ENCODE measurements at places on chromosomes 16 and 17.

- H3K4me1 ChIP-seq, result peaks cover 31% of the 10 kb centered on the region
- no peak for DNase-seq
- no peaks in the 10 kb centered on the region for H3K27me3 ChIP-seq
- H3K36me3 ChIP-seq, result peaks cover 21% of the 10 kb centered on the region
- H3K27ac ChIP-seq, result peak overlapping the region; percentile 34
Measured at GRCh38 chr17:31328160-31328535, 6.7 kb upstream of the EVI2A start.

DNA sequence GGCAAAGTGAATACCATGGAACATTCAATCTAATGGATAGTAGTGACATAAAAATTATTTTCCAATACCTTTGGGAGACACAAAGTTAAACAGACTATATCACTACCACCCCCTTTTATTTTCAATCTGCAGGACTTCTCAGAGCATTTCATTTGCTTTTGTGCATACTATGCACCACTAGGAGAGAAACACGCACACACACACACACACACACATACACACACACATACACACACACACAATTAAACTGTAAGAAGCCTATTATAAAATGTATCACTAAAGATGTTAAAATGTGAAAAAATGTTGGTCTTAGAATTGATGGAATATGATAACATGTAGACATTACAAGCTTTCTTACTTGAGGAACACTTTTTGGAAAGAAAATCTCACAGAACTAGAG is 331.4 kb downstream of the CA10 start:
- no peak overlapping the region for H3K27ac ChIP-seq
- no peaks in the 10 kb centered on the region for H3K4me1 ChIP-seq
- H3K4me3 ChIP-seq, result no peak overlapping the region

- H3K36me3 ChIP-seq, result peaks cover 78% of the 10 kb centered on the region
- no peak overlapping the region for H3K4me3 ChIP-seq
- no peak for DNase-seq
- peaks cover 37% of the 10 kb centered on the region for H3K4me1 ChIP-seq
- H3K27ac ChIP-seq, result no peak overlapping the region
Measured at GRCh38 chr17:44214230-44214494, 5.3 kb downstream of the UBTF start.

GRCh38 chr17:28466521-28467048 is 6.9 kb upstream of the SLC13A2 start:
- peaks cover 11% of the 10 kb centered on the region for H3K27me3 ChIP-seq
- no peaks in the 10 kb centered on the region for H3K36me3 ChIP-seq
- no peak overlapping the region for H3K27ac ChIP-seq
- DNase-seq, result no peak
- H3K4me1 ChIP-seq, result peaks cover 32% of the 10 kb centered on the region
